ENCODE measurements at places on chromosomes 12 and 14. TPM values are rescaled to one million over a fixed set of nuclear protein-coding genes. Genes with fewer than 3 reads are reported as not detected.

The LUM gene
- 304 TPM for total RNA-seq

The KRT72 gene
- total RNA-seq, result not detected

The ANKRD33 gene
- total RNA-seq, result not detected

The CCDC184 gene
- 1.1 TPM for total RNA-seq

The IL26 gene
- total RNA-seq, result not detected

The RNFT2 gene
- 6.6 TPM for total RNA-seq
